ENCODE measurements at places on chromosomes 2 and 18.

DNA sequence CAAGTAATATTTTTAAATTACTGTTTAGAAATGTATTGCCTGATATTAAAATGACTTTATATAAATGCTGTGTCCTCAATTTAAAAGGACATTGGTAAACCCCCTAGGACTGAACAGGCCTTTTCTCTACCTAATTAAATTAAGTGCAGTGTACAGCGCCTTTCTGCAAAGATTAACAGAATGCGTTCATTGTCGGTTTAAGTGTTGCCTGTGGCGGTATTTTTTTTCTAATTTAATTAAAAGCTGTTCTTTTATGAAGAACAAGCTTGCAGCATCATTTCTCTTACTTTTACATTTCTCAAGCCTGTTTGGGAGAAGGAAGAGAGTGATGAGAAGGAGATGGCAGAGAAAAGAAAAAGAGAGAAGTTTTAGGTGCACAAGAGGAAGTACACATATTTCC is 344.9 kb downstream of the CPS1 start:
- DNase-seq: no peak

DNA sequence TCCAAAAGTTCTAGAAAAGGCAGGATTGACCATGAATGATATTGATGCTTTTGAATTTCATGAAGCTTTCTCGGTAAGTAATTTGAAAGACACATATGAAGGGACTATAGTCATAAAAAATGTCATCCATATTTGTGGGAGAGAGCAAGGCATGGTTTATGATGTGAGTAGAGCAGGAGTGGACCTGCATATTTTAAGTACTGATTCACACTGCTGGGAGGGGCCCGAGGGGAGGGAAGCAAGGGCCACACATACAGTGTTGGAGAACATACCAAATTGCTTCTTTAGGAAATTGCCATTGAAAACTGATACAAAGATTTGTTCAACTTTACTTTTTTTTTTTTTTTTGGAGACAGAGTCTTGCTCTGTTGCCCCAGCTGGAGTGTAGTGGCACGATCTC is 39.4 kb downstream of the HADHB start:
- no peak for DNase-seq

GRCh38 chr2:19683556-19683955 is 218.2 kb downstream of the TTC32 start:
- no peak for DNase-seq

- no peak for DNase-seq
Observed at GRCh38 chr18:23537274-23537673, 34.0 kb downstream of the RMC1 start.

GRCh38 chr18:62660691-62661090 is 54.6 kb upstream of the PHLPP1 start:
- DNase-seq: no peak

GRCh38 chr18:54883816-54884604 is 55.7 kb downstream of the RAB27B start:
- DNase-seq: no peak

GRCh38 chr2:194203898-194204297 is 1453.1 kb upstream of the SLC39A10 start:
- no peak for DNase-seq

DNA sequence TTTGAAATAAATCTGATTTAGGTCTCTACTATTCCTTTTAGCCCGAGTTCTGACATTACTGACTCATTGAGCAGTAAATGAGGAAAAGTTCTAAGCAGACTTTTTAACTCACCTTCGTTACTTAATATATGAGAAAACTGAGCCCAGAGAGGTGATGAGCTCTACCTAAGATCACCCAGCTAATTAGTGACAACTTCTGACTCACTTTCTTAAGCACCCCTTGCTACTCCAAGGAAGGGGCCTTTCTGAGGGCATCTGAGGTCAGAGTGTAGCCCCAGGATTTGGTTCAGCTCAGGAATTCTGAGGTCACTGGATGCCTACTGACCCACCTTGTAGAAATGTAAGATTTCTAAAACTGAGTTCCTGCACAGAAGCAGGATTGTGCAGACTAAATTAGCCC is 102.2 kb upstream of the FZD5 start:
- no peak for DNase-seq

DNA sequence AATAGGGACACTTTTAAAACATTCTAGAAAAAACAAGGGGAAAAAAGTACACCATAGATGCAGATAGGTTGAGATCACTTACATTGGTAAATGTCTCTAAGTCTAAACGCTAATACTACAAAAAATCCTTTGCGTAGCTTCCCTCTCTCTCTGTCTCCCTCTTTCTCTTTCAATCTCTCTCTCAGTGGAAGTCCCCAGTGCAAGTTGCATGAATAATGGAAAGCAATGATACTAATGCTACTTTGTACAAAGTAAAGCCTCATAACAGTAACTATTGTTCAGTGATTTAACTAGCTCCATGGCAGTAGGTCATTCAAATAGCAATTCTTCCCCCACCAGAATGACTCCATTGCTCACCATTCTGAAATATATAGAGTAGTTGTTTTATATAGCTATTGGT is 12.8 kb downstream of the MEIS1 start:
- DNase-seq: no peak

- DNase-seq: no peak
Observed at GRCh38 chr2:8761529-8762164, 75.8 kb downstream of the KIDINS220 start.

- DNase-seq: peak; percentile 36
Observed at GRCh38 chr2:105895990-105896764, 151.5 kb downstream of the NCK2 start.

DNA sequence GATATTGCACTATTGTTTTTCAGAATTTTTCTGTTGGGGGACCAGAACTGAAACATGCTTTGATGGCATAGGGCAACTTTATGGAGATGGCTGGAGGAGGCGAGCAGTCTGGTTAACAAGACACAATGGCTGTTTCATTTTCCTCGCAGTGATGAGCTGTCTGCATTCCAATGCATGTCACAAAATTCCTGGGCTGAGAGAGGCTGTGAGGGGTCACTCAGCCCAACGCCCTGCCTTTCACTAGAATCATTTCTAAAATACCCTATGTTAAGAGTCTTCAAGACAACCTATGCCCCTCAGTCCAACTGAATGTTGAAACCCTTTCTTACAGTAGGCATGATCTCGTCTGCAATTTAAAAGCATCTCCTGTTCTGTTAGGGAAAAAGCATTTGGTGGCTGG is 1090.0 kb downstream of the BCL11A start:
- DNase-seq: no peak

GRCh38 chr2:160252900-160253299 is 52.8 kb upstream of the ITGB6 start:
- DNase-seq: no peak

- DNase-seq: no peak
Observed at GRCh38 chr2:118627156-118627555, 220.3 kb downstream of the EN1 start.

GRCh38 chr2:185219981-185220380 is 518.6 kb upstream of the FSIP2 start:
- DNase-seq: no peak

DNA sequence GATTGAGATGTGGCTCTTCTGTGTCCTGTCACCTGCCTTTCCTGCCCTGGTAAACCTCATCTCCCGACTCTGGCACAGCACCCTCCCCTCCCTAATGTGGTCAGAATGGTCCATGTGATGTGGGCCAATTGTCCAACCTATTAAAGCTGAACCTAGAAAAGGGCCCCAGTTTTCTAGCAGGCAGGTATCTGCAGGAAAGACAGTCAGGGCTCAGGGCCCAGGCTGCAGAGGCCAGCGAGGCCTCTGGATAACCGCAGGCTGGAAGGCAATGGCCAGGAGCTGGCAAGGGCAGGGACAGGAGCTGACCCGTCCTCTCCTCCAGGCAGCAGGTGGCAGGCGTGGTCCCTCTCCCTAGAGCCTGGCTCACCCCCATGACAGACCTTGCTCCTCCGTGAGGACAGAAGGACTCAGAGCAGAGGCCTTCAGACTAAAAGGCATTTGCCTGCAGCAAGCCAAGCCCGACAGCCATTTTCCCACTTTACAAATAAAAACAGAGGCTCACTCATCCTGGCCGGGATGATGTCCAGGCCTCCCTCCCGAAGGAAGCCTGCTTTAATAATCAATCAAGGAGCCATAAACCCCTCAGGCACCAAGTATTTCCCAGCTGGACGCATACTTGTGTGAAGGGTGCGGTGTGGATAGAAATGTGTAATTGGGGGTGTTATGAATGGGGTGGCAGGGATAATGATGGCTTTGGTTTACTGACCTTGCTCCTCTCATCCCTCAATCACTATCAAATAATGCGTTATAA is 107.1 kb downstream of the TWIST2 start:
- no peak for DNase-seq

DNA sequence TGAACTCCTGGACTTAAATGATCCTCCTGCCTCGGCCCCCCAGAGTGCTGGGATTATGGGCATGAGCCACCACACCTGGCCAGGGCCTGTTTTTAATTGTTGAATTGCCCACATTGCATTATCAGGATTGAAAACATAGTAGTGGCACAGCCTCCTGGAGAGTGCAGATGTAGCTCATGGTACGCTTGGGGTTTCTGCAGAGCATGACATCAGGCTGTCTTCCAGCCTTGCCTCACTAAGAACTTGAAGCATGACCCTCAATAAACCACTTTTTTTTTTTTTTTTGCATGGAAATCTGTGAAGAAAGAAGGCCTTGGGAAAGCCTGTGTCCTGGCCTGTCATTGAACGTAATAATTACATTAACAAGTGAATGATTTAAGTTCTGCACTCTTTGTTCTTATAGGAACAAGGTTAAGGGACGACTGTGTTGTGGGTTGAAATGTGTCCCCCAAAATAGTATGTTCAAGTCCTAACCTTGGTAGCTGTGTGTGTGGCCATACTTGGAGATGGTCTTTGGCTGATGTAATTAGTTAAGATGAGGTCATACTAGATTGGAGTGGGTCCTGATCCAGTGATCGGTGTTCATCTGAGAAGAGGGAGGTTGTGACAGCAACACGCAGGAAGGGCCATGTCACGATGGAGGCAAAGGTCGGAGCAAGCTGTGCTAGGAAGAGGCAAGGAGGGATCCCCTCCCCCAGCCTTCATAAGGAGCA is 90.2 kb downstream of the AGAP1 start:
- no peak for DNase-seq

GRCh38 chr2:183967756-183968155 is 630.6 kb upstream of the ZNF804A start:
- no peak for DNase-seq

- no peak for DNase-seq
Observed at GRCh38 chr2:144511937-144512336, 8.0 kb downstream of the ZEB2 start.

DNA sequence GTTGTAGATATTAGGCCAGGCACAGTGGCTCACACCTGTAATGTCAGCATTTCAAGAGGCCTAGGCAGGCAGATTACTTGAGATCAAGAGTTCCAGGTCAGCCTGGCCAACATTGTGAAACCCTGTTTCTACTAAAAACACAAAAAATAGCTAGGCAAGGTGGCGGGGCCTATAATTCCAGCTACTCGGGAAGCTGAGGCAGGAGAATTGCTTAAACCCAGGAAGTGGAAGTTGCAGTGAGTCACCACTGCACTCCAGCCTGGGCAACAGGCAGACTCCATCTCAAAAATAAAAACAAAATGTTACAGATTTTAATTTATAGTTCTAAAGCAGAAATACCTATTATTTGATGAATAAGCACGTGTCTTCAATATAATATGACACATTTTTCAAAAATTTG is 65.6 kb upstream of the UBXN4 start:
- no peak for DNase-seq

- DNase-seq: no peak
Observed at GRCh38 chr2:227804975-227805374, 8.7 kb upstream of the CCL20 start.

DNA sequence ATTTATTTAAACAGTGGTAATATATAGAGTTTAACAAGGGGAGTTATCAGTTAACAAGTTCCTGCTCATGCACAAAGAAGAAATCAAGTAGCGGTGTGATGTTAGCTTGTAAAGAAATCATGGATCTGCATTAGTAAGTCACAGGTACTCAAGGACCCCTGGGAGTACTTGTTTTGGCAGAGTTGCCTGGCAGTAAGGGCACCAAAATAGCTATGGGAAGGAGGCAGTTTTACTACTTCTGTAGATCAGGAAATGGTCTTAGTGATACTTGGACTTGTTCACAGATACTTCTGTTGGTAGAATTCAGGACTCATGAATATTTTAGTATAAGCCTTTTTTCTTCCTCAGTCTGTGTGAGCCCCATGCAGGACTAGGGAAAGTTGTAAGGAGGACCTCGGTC is 107.3 kb upstream of the IL1R2 start:
- DNase-seq: no peak

DNA sequence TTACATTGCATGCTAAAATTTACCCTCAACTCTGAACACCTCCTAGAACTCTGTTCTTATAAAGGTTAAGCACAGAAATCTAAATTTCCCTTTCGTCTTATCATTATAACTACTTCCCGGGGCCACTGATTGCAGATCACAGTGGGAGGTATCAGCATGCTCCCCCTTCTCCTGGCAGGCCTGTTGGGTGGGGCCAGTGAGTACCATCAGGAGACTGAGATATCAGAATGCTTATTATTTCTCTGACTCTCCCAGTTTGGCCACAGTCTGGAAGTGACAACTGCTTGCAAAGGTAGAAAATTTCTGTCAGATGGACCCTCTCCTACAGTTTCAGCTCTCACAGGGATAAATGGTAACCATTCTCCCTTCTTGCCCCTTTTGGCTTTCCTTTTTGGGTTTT is 62.6 kb downstream of the DSEL start:
- DNase-seq: no peak

GRCh38 chr18:50832754-50833153 is 12.9 kb upstream of the MRO start:
- no peak for DNase-seq

DNA sequence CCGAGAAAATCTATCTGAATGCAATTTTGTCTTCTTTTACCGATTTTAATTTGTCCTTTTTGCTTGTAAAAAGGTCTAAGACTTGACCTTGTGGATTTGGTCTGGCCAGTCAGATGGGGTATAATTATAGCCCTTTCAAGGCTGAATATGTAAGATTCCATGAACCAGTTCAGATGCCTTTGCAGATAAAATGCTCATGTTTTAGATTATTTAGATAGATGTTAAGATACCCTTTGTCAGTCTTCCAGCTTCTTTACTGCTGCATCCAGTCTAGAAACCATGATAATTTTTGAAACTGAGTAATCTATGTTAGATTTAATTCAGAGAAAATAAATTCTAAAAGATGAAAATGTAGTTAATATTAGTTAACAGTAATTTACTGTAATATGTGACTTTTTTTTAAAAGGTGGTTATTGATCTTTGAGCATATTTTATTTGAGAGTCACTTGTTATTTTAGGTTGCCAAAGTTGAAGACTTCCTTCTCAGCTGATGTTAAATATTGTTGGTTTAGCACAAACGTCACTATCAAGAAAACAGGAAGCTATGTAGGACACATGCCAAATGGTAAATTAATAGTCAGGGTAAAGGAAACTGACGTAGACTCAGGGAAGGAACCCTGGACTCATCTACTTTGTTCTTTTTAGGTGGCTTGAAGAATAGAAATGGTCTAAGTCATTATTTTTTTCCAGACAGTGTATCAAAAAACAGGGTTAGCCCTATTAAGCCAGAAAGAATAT is 29.8 kb downstream of the BABAM2 start:
- no peak for DNase-seq

- peak; percentile 73 for DNase-seq
Observed at GRCh38 chr2:10434886-10435819, 13.0 kb downstream of the ODC1 start.

GRCh38 chr18:39786477-39786876 is 2168.6 kb upstream of the PIK3C3 start:
- DNase-seq: no peak

- DNase-seq: peak; percentile 12
Observed at GRCh38 chr2:233829193-233830110, 24.9 kb downstream of the HJURP start.

- DNase-seq: no peak
Observed at GRCh38 chr18:61651145-61651879, 241.5 kb downstream of the RNF152 start.

- DNase-seq: no peak
Observed at GRCh38 chr2:132538331-132538855, 121.8 kb downstream of the GPR39 start.

Data from activated naive CD4-positive, alpha-beta T cell treated with anti-CD3 and anti-CD28 coated beads, Interleukin-2, amount 10 ng/mL, durations not matched to agents 7 days and 5 days (primary cell).